ENCODE measurements at places on chromosomes 5 and 9. TPM values are rescaled to one million over a fixed set of nuclear protein-coding genes. Genes with fewer than 3 reads are reported as not detected.
A peak's percentile ranks its signal among the peaks of the same experiment; 100 is the strongest.

Gene CD14
- 2.3 TPM for total RNA-seq

GRCh38 chr5:128674837-128675446 is 136.9 kb upstream of the FBN2 start:
- peak; percentile 59 for DNase-seq

DNA sequence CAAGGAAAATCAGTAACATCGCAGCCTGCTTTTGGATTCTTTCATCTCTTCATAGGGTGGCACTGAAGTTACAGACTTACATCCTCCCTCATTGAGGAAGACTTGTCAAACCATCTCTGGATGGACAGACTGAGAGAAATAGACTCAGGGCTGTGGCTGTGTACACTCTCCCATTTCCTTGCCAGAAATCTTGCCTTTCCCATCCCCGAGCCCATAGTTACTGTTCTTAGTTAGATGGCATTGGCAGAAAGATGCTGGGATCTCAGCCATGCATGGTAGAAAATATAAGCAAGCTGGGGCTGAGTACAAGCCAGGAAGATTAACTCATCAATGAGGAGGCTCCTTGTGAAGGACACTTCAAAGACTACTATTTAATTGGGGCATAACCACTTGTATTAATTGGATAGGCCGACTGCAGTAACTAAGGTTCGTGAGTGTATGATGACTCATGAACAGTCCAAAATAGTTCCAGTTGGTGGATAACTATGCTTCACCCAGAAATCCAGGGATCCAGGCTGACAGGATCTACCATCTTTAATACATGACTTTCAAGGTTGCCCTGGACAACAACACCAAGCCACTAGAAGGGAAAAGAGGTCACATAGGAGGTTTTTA is 137.9 kb downstream of the TMEM38B start:
- no peak for DNase-seq

Gene KDM3B
- 45.5 TPM for total RNA-seq

- DNase-seq: no peak
Observed at GRCh38 chr9:13873203-13873602, 440.7 kb downstream of the NFIB start.

GRCh38 chr5:172407822-172408221 is 46.5 kb downstream of the SH3PXD2B start:
- peak; percentile 53 for DNase-seq

Gene GPR150
- not detected for total RNA-seq

DNA sequence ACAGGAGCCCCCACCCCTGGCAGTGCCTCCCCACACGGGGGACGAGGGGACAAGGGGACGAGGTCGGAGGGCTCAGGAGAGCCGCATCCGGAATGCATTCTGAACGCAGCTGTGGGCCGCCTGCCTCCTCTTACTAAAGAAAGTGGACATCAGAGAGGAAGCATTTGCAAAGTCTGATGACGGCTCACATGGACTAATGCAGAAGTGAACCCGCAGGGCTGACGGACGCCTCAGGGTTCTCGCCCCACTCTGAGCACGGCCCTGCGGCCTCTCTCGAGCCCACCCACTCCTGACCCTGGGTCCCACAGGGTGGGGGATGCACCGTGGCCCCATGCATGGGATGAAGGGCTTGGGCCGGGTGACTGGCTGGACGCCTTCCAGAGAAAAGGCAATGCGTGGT is 5.9 kb downstream of the LPCAT1 start:
- DNase-seq: no peak

DNA sequence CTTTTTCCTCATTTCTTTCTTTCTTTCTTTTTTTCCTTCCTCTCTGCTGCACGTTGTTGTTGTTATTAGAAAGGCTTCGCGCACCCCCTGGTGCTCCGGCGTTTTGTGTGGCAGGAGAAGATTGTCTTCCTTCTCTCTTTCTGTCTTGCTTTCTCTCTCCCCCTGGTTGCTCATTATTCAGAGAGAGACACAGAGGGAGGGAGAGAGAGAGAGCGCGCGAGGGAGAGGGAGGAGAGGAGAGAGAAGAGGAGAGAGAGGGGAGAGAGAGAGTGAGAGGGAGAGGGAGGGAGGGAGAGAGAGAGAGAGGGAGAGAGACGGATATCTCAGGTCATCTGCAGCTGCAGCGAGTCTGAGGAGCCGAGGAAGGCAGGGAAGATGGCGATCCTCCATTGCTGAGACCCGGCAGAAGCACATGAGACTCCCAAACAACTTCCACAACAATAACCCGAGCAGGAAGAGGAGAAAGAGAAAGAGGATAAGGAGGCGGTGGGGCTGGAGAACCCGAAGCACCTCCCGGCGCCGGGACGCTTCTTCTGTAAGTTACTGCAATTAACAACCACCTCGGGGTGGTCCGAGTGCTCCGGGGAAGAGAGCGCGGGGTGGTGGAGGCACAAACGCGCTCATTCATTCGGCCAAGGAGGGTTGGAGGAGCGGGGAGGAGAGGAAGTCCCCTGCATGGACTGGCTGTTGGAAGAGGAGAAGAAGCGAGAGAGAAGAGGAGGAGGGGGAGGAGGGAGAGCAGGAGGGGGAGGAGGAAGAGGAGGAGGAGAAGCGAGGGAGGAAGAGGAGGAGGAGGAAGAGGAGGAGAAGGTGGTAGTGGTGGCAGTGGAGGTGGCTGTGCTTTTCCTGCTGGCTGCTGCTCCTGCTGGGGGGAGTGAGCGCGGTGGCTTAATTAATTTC is at the start of gene ZNF462:
Gene ZNF462, plus strand, starts transcription at position 346 of the 900 bp plus-strand sequence. CDS start 60,218 bp downstream, outside the sequence.
- DNase-seq: peak; percentile 85

Gene CD274
- 1.4 TPM for total RNA-seq

DNA sequence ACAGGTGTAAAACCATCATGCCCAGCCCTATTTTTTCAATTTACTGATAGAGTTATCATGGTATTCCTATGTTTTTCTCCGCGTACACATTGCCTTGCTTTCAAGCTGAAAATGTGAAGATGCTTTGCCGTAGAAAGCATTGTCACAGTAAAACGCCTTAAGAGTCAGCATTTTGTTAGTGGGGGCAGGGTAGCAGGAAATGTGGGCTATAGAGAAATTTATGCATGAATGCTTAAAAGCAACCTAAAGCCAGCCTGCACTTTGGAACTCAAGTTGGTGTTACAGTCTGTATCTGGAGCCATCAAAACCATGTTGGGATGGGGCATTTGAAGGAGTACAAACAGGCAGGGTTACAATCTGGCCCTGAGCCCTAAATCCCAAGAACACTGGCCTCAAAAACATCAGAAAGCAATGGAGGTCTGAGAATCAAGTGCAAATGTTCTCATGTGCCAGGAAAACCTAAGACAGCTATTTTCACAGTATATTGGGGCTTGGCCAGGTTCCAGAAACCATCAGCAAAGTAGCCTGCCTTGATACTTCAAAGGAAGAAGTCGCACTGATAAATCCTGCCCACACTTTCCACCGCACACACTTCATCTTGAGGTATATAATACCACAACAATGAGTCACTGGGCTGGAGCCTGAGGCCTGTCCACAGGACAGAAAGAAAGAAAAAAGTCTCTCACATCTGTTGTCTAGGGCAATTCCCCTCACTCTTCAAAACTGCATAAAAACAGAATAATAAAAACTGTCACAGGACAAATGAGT is 313.8 kb downstream of the ENC1 start:
- DNase-seq: peak; percentile 98

GRCh38 chr5:65734921-65735320 is 12.9 kb downstream of the NLN start:
- no peak for DNase-seq

DNA sequence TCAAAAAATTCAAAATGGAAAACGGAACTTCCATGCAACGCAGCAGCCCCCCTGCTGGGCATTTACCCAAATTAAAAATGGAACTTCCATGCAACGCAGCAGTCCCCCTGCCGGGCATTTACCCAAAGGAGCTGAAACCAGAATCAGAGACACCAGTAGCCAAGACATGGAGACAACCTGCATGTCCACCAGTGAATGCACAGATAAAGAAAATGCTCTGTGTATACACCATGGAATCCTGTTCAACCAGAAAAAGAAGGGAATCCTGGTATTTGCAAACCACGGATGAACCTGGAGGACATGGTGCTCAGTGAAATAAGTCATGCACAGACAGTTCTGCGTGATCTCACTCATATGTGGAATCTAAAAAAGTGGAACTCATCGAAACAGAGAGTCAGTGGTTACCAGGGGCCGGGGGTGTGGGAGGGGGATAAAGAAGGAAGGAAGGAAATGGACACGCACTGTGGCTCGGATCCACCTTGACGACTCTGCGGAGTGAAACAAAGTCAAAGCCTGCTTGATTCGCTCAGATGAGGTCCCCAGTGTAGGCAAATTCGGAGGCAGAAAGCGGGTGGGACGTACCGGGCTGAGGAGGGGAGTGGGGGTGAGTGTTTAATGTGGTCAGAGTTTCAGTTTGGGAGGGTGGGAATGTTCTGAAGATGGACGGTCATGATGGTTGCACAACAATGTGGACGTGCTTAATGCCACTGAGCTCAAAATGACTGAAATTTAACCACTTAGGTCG is 40.2 kb upstream of the EXOC3 start:
- DNase-seq: no peak

- no peak for DNase-seq
Observed at GRCh38 chr5:107384256-107384655, 286.5 kb downstream of the EFNA5 start.

DNA sequence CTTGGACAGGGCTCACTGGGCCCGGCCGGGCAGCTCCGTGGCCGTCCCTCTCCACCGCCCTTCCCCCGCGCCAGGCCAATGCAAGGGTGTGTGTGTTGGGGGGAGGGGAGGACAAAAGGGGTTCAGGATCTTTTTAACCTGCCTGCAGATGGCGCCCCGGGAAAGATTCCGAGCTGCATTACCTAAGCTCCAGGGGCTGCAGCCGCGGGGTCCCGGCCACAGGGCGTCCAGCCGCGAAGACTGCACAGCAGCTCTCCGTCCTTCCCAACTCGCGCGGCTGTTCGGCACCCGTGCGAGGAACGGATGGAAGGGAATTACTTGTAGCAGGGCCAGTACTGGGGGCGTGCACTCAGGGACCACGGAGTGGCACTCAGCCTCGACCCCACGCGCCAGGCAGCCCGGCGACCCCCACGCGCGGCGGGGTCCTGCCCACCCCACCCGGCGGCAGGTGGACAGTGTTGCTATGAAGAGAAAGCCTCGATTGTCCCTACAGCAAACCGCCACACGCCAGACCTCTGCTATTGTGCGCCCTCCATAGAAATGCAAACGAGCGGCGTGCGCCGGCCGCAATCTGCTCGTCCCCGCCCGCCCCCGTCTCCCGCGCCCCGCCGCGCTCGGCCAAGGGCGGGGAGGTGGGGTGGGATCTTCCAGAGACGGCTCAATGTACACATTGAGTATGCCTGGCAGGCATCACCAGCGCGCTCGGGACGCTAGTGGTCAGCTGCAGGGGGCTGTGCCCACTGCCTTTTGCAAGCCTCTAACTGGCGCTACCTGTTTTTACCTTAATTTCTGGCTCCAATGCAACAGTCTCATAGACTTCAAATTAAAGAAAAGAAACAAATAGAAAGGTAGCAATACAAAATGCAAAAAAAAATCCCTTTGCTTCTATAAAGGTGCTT is 796 bp upstream of the GADD45G start:
- peak; percentile 82 for DNase-seq

Gene RPL37
- 93.4 TPM for total RNA-seq

- DNase-seq: peak; percentile 11
Observed at GRCh38 chr5:16654647-16655334, 38.0 kb upstream of the RETREG1 start.

Gene NPR3
- total RNA-seq: 0.07 TPM

Gene SLC2A8
- 13.8 TPM for total RNA-seq

Gene ARSI
- total RNA-seq: 5.0 TPM

DNA sequence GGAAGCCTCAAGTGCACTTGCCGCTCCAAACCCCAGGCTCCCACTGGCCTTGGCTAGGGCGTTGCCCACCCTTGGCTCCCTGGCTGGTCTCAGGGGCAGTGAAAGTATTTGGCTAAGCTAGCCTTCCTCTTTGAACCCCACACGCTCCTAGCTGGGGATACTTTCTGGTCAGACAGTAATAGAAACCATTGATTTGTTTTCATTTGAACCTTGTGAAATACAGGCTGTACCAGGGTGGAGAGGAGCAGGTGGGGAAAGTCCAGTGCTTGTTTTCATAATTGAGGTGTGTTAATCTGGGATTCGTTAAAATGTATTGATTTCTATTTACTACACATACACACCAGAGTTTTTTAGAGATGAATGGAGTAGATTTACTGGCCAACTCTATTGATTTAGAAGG is 45.9 kb upstream of the TRMT10B start:
- no peak for DNase-seq

DNA sequence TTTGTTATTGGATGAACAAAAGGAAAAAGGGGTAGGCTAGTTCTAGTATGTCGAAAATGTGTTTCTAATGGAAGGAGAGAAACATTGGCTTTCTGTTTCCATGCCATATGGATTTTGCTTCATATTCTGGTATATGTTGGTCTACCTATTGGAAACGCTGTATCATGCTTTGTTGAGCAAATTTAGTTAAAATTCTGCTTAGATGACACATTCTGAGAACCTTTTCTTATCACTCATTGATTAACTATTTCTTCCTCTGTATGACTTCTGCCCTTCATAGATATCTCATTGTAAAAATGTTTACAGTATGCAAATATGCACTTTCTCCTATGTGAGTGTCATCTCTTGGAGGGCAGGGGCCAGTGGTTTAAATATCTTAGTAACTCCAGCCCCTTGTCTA is 68.8 kb upstream of the GPR151 start:
- no peak for DNase-seq

DNA sequence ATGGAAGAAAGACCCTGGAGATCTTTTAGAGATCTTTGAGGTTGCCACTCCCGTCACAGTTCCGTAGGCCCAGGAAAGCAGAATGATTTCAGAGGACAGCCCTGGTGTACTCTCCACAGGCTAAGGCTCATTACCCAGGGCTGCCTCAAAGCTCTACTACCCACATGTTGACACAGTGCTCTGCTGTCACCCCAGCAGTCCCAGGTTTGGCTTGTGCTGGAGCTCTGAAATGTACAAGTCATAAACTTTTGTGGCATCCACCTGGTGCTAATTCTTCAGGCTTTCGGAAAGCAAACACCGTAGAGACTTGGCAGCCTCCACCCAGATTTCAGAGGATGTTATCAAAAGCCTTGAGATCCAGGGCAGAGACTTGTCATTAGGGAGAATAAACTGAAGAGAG is 136.5 kb downstream of the MTRR start:
- DNase-seq: no peak

DNA sequence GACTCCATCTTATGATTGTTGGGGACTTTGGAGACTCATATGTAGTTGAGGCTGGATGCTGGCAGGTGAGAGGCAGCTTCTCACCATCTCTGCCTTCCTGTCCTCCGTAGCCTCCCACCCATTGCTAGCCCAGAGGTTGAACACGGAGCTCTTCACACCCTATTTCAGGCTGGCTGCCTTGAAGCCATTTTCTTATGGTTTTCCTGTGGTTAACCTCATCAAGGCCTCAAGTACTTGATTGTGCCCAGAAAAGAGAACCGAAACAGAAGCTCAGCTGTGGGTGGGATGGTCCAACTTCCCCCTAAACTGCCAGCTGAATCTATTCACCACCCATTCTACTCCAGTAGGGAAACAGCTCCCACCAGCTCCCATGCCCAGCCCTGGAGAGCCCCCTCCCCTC is 102.9 kb downstream of the LIFR start:
- no peak for DNase-seq

GRCh38 chr5:109931049-109931780 is 241.5 kb downstream of the MAN2A1 start:
- no peak for DNase-seq

- peak; percentile 6 for DNase-seq
Observed at GRCh38 chr5:100647461-100648230, 112.5 kb downstream of the FAM174A start.
